COR-L47 (cell line): ENCODE measurements at places on chromosomes 1 and 21.

DNA sequence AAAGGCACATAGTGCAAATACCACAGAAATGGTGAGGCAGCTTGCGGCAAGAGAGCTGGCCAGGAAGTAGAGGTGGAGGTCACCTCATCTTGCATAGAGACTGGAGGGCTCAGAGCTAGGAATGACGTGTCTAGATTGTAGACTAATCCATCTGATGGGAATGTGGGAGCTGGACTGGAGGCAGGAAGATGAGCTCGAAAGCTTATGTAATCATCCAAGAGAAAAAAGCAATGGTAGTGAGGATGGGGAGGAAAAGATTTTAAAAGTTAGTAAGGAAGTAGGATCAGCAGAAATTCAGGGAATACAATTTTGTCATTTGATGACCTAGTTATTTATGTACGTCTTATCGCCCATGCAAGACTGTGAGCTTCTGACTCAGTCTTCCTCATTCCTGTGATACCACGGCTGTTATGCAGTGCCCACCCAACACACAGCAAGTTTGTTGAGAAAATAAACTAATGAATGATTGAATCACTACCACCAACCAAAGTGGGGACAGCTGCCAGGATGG, 123.9 kb downstream of the RRAGC start:
- no peak for DNase-seq

DNA sequence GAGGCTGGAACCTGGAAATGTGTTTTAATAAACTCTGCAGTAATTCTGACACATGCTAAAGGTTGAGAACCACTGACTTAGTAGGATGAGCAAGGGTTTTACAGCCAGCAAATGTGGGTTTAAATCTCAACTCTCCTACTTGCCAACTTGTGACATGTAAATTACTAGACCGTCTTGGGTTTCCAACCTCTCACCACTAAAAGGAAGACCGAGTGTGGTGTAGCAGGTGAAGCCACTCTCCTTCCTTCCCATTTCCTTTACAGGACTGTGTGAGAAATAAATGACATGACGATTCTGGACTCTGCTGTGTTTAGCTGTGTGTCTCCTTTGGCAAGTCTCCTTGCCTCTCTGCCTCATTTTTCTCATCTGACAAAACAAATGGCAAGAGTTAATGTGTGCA, 49.5 kb upstream of the DNAJC6 start:
- DNase-seq, result no peak

- DNase-seq, result peak; percentile 68
Measured at GRCh38 chr1:244833734-244834542, 1.5 kb upstream of the COX20 start.

GRCh38 chr1:227546059-227546458, 17.3 kb upstream of the ZNF678 start:
- DNase-seq, result no peak

- no peak for DNase-seq
Measured at GRCh38 chr1:246733704-246734103, 9.5 kb downstream of the SCCPDH start.

GRCh38 chr1:94855307-94855700, 35.1 kb downstream of the SLC44A3 start:
- no peak for DNase-seq

- DNase-seq, result no peak
Measured at GRCh38 chr1:48371598-48371997, 100.4 kb downstream of the SPATA6 start.

- DNase-seq, result no peak
Measured at GRCh38 chr1:115183158-115183557, 93.9 kb upstream of the TSPAN2 start.

- DNase-seq, result no peak
Measured at GRCh38 chr1:47147047-47147785, 10.0 kb downstream of the CYP4A22 start.
